ENCODE measurements at places on chromosomes 11 and 22. TPM values are rescaled to one million over a fixed set of nuclear protein-coding genes. Genes with fewer than 3 reads are reported as not detected.

Gene GRM5
- total RNA-seq = not detected

Gene TSSK2
- not detected for total RNA-seq

Gene C11orf98
- 130 TPM for total RNA-seq

Gene CCDC116
- total RNA-seq = not detected

Gene ZBTB16
- total RNA-seq = 1.2 TPM

Gene TMEM184B
- 55.0 TPM for total RNA-seq

Gene KIRREL3
- total RNA-seq = 12.0 TPM

Gene RBX1
- 57.0 TPM for total RNA-seq

Gene HBD
- total RNA-seq = not detected

Gene APOL4
- 0.03 TPM for total RNA-seq

Gene PDGFB
- 3.2 TPM for total RNA-seq

Gene ZNF70
- total RNA-seq = 0.75 TPM

Gene VSTM5
- not detected for total RNA-seq

Gene KRTAP5-1
- total RNA-seq = not detected

Gene PANX3
- not detected for total RNA-seq

Gene SPON1
- not detected for total RNA-seq

Gene CDON
- 2.5 TPM for total RNA-seq

Gene VPREB1
- total RNA-seq = not detected

Gene B3GAT3
- 49.4 TPM for total RNA-seq

Gene SLC25A17
- total RNA-seq = 23.7 TPM

Gene FXYD2
- total RNA-seq = 16.3 TPM

Gene NCR3LG1
- 2.5 TPM for total RNA-seq

Gene CD248
- not detected for total RNA-seq

Gene IGF2
- 2.9 TPM for total RNA-seq

Gene SLC22A8
- total RNA-seq = not detected

Gene MOV10L1
- 0.03 TPM for total RNA-seq

Gene VSIG10L2
- not detected for total RNA-seq

Gene FREY1
- total RNA-seq = 0.59 TPM

Gene KRTAP5-2
- total RNA-seq = not detected

Gene ST14
- total RNA-seq = 0.05 TPM

Gene SCGB1D2
- total RNA-seq = 0.28 TPM

Gene PKNOX2
- total RNA-seq = not detected

Gene PRR33
- not detected for total RNA-seq

Gene AAMDC
- 31.4 TPM for total RNA-seq

Gene RTN4RL2
- 87.5 TPM for total RNA-seq

Gene HTATIP2
- total RNA-seq = 195 TPM

Gene TNNI2
- 0.36 TPM for total RNA-seq

Gene NRXN2
- total RNA-seq = 0.32 TPM

Gene ZBED4
- total RNA-seq = 11.2 TPM

Gene PELI3
- total RNA-seq = 4.3 TPM

Gene F2
- total RNA-seq = 2.3 TPM

Gene TEX12
- not detected for total RNA-seq

Gene RCOR2
- total RNA-seq = 0.99 TPM

Gene OR51B4
- not detected for total RNA-seq

Gene ADAMTS15
- 5.3 TPM for total RNA-seq

Gene RAG1
- total RNA-seq = 0.25 TPM

Gene ENTHD1
- not detected for total RNA-seq

Gene C11orf16
- total RNA-seq = not detected

Gene IRAG1
- total RNA-seq = 0.06 TPM

Gene PLEKHA7
- 46.8 TPM for total RNA-seq

Gene OR2AG2
- total RNA-seq = 0.07 TPM

Gene PRRG4
- total RNA-seq = 1.7 TPM

Gene ZW10
- total RNA-seq = 14.4 TPM

Gene NFAM1
- total RNA-seq = not detected
